ENCODE measurements at places on chromosomes 5 and 9.

GRCh38 chr5:134738963-134739661 lies 764 bp downstream of the CAMLG start:
- DNase-seq = no peak

DNA sequence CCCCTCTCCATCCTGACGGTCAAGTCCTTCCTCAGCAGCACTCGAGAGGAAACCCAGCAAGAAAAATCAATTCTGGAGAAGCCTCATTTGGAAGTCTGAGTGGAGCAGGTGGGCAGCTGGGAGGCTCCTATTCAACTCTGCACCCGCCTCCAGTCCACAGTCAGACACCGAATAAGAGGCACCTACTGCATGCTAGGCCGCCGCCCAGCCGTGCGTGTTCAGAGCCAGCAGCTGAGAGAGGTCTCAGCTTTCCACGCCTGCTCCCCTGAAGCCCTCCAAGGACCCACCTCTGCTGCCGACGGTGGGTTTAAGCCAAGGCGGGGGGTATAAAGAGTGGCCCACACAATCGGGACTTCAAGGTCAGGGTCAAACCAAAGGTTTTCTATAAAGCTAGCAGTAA lies 41.9 kb downstream of the VAV2 start:
- DNase-seq = no peak

GRCh38 chr5:174601946-174602345 lies 122.4 kb upstream of the MSX2 start:
- no peak for DNase-seq

DNA sequence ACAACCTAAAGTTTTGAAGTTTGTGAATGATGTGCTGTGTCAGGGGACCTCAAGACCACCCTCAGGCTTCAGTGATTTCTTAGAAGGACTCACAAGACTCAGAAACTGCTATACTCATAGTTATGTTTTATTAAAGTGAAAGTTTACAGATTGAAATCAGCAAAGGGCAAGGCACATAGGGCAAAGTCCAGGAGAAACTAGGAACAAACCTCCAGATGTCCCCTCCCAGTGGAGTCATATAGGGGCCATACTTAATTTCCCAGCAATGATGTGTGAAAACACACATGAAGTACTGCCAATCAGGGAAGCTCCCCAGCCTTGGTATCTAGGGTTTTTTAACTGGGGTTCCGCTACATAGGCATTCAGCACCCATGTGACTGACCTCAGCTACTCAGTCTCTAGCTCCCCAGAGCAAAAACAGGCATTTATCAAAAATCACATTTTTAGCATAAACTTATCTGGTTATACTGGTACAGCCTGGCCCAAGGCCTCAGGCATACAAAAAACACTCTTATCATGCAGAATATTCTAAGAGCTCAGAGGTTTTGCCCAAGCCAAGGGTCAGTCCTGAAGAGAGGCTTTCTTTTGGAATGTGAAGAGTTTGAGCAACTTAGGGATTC lies 74.7 kb upstream of the ANKRD55 start:
- no peak for DNase-seq

GRCh38 chr9:125651576-125652232 lies 55.3 kb downstream of the MAPKAP1 start:
- no peak for DNase-seq

GRCh38 chr9:126147186-126147935 lies 179.3 kb upstream of the MVB12B start:
- no peak for DNase-seq

DNA sequence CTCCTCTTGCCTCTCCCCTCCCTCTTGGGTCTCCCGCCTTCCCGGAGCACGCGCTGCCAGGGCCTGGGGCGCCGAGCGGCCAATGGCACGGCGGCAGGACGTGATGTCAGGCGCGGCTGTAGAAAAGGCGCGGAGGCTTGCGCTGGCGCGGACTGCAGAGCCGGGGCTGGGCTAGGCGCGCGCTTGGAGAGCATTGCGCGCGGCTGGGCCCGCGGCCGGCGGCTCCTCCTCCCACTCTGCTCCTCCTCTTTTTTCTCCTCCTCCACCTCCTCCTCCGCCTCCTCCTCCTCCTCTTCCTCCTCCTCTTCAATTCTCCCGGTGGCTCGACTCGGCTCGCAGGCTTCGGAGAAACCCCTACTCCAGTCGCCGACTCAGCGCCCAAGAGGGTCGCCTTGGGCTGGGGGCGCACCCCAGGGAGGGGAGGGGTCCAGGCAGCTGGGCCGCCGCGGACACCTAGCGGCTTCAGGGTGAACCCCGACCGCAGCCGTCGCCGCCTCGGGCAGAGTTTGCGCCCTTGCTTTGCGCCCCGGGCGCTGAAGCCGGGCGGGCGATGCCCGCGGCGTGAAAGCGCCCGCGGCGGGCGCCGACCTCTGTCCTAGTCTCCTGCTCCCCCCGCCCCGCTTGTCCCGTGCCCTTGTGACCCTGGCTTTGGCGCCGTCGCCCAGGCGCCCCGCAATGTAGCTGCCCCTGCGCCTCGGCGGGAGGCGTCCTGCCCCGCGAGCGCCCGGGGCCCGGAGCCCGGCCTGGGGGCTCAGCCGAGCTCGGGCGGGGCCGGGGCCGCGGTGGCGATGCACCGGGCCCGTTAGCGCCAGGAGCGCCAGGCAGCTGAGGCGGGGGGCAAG lies at the start of gene LHX2:
Gene LHX2 (plus strand): TSS at position 309 of the 842 bp plus-strand sequence. CDS start 581 bp downstream, outside the sequence.
- no peak for DNase-seq
